ENCODE measurements at places on chromosomes 1 and 21.
A peak's percentile ranks its signal among the peaks of the same experiment; 100 is the strongest.

DNA sequence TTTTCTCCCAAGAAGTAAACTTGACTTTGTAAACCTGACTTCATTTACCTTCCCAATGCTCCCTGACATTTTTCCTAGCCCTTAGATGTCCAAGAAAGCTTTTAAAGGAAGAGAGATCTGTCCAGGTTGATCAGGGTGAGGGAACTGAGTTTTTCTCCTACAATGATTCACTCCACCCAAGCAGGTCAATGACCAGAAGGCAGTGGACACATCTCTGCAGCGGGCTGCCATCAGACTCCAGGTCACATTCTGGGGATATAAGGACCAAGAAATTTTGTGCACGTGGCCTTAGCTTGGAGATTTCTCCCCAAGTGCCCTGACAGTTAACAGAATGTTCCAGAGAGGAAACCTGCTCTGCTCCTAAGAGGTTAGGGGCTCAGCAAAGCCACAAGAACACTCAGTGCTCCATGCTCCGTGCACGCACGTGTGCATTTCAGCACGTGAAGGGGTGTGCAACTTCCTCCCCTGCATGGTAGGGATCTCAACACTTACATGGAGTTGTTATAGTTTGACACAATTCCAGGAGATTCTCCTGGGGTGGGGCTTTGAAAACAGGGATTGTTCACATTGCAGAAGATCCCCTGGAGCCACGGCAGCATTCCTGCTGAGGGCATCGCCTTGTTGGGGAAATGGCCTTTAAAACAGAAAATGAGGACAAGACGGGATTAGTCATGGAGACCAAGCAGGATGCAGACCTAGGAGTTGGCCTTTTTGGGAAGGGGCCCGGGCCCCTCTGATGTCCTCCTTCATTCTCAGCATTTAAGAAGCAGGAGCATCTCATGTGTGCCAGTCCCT is 9.8 kb downstream of the ABCA4 start:
- DNase-seq, result no peak

DNA sequence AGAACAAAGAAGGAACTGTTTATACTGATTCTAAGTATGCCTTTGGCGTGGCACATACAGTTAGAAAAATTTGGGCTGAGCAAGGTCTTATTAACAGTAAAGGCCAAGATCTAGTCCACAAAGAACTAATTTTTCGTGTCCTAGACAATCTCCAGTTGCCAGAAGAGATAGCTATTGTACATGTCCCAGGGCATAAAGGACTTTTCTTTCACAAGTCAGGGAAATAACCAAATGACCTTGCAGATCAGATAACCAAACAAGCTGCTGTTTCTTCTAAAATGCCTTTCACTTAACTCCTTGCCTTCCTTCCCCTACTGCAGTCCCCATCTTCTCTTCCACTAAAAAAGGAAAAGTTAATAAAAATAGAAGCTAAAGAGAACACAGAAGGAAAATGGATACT is 4.0 kb downstream of the TEX50 start:
- no peak for DNase-seq

DNA sequence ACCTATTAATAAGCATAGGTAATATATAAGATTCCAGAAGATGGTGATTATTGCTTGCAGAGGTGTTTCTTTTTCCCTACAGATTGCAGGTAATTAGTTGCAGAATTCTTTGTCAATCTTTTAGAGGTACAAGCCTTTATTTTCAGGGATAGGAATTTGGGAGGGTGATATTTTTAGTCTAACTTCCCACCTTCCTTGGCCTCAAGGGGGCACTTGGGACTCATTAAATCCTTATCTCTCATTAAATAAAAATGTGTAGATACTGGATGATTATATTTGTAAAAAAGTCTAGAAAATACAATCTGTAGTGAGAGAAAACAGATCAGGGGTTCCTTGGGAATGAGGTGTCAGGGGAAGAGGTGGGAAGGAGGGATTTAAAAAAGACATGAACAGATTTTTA is 179.2 kb downstream of the PATJ start:
- DNase-seq, result no peak

DNA sequence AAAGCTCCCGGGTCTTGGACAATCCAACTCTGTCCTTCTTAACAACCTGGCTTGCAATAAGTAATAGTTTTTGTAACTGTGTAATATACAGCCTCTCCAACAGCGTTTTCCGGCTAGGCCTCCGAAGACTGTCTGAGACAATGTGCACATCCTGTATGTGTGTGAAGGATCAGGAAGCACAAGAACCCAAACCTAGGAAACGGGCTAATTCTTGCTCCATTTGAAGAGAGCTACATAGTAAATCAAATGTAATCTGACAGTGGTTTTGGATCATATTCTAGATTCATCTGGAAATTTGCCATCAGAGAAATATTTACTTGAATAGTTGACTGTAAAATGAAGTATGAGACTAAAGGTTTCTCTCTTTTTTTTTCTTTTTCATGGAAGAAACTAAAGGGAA is 1.2 kb downstream of the GPR52 start:
- no peak for DNase-seq

GRCh38 chr1:101742509-101742908 is 254.2 kb downstream of the OLFM3 start:
- no peak for DNase-seq

- no peak for DNase-seq
Measured at GRCh38 chr1:36836196-36836883, 198.0 kb downstream of the GRIK3 start.

- no peak for DNase-seq
Measured at GRCh38 chr1:24963099-24963872, 33.2 kb upstream of the RUNX3 start.

- DNase-seq, result peak; percentile 30
Measured at GRCh38 chr21:36193200-36193599, 36.6 kb downstream of the DOP1B start.

DNA sequence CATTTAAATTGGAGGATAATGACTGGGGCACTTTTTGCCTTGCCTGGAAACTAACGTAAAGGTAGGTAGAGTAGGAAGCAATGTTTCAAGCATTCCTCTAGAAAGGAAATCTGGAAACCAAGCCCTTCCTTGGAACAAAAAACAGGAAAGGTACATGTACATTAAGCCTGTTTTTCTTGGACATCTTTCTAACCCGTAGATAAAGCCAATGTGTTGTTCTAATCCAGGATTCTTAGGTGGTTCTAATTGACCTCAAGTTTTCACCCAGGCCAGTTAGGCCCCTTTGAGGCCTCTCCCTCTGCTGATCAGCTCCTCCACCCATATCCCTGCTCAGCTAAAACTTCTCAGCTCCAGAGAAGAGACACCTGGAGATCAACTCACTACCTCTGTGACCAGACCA is 6.3 kb upstream of the DUSP23 start:
- DNase-seq, result no peak

DNA sequence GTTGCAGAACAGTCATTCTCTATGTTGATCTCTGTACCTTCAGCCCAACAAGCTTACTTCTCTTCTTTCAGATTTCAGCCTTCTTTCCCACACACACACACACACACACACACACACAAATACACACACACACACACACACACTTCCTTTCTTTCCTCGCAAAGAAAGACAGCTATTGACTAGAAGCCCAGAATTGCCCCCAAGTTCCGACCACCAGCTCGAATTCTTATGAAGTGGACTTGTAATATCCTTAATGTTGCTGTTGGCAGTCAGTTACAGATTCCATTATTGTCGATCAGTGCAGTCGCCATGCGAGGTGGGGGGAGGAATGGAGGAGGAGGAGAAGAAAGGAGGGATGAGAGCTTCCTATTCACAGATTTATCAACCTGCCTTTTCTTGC is 125.5 kb downstream of the CLEC20A start:
- no peak for DNase-seq

GRCh38 chr1:221987860-221988520 is 246.1 kb upstream of the DUSP10 start:
- peak; percentile 80 for DNase-seq

DNA sequence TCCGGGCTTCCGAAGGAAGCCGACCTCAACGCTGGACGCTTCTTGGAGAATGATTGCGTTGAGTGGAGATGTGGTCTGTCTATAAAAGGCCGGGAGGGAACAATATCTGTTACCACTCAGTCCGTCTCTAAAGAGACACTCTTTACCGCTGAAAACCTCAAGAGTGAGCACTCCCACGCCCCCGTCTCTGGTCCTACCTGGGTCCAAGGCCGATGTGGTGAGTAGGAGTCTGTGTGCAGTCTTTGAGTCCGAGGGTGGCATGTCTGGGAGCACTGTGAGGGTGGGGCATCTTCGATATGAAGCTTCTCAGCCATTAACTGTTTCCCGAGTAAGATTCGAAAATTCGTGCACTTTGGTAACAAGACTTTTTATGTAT is 576 bp downstream of the ZFP69 start:
- DNase-seq, result peak; percentile 51

GRCh38 chr1:40394491-40395172 is 21.1 kb downstream of the SMAP2 start:
- DNase-seq, result peak; percentile 69

- DNase-seq, result peak; percentile 23
Measured at GRCh38 chr1:153353226-153353947, 4.3 kb upstream of the S100A9 start.

DNA sequence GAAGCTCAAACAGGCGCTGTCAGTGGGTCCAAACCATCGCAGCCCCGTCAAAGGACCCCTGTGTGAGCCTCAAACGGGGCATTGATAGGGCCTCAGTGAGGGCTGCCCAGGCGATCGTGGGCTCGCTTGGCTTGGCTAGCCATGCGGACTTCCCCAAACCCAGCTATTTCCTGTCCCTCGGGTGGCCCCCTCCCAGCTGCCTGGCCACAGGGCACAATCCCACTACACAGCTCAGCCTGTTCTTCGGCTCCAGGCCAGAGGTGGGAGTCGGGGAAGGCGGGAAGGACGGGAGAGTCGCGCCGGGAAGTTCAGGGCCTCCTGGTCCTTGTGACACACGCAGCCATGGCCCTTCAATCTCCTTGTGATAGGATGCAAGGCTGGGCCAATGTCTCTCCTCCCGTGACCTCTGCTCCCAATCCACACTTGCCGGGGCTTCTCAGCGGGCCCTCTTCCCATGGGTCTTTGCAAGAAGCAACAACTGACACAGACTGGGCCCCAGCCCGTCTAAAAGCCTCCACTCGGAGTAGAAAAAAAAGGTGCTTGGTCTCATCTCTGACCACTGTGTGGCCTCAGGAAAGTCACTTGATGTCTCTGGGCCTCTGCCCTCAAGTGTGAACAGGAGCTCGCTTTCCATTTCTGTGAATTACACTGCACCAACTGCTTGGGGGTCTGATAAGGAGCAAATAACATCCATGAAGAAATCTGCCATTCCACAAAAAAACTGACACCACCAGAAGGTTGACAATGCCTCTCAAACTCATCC is 7.1 kb upstream of the MATN1 start:
- no peak for DNase-seq

DNA sequence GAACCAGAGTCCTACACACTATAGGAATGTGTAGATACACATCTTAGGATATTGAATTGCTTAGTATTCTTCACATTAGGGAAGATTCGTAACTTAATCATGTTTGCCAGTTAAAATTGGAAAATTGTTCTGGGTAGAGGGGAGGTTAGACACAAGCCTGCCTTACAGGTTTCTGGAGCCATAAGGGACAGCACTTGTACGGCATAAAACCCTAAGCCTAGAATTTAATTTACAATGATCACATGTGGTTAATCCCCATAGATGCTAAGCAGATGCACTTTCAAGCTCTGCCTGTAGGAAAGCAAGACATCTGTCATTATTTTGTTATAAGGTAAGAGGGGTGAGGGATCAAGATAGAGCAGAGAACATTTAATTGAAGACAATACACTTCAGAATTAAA is 820.7 kb downstream of the NCAM2 start:
- DNase-seq, result no peak

- no peak for DNase-seq
Measured at GRCh38 chr1:190154744-190155143, 322.9 kb downstream of the BRINP3 start.

DNA sequence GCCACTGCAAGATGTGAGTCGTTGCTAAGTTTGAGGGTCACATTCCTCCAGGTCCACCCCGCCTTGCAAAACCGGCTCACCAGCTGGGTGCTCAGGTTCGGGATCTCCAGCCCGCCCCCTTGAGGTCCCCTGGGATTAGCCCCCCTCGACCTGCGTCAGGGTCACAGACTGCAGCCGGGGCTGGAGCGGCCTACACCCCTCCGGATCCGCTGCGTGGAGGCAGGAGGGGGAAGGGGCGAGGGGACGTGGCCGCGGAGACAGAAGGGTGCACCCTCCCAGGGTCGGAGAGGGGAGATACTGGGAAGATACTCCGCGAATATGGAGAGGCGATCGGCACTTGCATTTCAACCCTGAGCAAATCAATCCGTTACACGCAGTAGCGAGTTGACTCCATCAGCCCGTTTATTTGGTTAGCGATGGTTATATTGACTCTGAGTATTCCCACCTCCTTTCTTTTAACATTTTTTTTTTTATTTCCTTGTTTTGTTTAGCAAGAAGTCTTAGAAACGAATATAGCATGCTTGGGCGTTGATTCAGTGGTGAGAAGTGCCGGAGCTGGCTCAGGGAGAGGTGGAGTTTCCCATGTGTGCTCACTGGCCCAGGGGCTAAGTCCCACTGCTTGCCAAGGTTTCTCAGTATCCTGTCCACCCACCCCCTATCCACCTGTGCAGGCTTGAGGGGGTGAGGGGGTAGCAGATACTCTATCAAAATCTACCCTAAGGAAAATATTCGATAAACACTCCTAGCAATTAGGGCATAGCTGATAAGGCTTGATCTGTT is 997 bp downstream of the IFNAR2 start:
- peak; percentile 43 for DNase-seq

DNA sequence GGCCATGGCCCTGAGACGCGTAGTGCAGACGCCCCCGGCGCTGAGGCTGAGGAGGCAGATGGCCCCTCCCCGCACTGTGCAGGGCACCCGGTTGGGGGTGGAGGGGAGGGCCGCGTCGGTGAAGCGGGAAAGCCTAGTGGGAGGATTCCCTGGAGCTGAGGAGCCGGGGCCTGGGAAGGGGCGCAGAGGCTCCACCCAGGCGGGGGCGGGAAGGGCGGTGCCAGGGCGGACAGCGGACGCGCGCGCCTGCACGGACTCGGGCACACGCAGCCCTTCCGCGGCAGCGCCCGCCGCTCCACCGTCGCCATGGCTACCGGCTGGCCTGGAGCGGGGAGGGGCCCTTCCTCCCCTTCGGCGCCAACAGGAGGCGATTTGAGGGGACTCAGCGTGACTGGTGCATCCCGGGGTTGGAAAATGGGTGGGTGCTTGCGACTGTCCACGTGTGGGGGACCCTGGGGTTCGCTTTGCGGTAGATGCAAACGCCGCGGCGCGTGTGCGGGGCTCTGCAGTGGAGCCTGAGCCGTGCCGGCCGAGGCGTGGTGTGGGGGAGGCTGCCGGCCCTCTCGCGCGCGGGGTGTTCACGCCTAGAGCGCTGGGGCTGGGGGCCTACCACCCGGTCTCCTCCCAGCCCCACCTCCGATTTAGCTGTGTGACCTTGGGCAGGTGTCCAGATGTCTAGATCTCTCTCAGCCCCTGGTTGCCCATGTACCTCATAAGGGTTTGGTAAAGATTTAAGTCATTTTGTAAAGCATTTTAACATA is 35.1 kb downstream of the PTPRF start:
- peak; percentile 81 for DNase-seq

DNA sequence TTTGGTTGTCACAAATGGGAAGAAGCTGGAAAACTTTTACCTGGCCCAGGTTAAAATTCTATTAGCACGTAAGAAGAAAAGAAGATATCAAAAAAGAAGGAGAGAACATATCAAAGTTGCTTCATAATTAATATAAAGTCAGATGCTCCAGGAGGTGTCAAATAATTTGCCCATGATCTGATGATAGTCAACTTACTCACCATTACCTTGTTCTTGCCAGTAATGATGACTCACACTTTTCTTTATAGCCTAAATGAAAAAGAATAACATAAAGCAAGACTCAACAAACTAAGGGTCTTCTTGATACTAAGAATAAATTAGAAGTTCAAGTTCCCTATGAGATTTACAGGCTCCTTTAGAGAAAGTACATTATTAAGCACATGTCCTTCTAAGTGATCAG is 580.4 kb downstream of the TTLL7 start:
- DNase-seq, result no peak

All from DMS53 (cell line).